ENCODE measurements at places on chromosomes 5 and 9.
A peak's percentile ranks its signal among the peaks of the same experiment; 100 is the strongest.

- no peak for DNase-seq
Observed at GRCh38 chr9:14372437-14373335, 58.7 kb upstream of the NFIB start.

DNA sequence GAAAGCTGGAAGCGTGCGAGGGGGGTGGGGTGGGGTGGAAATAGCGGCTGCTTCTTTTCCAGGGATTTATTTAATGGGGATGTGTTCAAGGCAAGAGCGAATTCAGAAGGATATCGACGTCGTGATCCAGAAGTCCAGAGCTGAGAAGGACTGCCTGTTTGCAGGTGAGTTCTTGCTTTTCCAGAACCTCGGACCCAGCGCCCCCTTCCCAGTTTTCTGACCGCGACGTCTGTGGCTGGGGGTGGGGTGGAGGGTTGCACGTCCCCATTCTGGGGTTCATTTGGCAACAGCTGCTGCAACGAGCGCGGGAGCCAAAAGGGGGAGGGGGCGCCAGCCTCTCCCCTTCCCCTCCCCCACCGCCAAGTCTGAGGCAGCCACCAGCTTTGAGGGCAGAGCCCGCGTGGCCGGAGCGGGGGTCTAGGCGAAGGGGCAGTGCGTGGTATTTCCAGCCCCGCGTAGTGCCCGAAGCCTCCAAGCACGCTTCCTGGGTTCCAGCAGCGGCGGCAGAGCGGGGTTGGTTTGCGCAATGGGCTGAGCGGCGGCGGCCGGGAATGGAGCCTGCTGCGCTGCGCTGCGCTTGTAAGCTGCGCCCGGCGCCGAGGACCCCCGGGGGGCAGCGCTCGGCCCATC, 701 bp downstream of the PARP8 start:
- DNase-seq, result peak; percentile 41

- no peak for DNase-seq
Observed at GRCh38 chr9:111527347-111527746, 2.4 kb downstream of the ZNF483 start.

DNA sequence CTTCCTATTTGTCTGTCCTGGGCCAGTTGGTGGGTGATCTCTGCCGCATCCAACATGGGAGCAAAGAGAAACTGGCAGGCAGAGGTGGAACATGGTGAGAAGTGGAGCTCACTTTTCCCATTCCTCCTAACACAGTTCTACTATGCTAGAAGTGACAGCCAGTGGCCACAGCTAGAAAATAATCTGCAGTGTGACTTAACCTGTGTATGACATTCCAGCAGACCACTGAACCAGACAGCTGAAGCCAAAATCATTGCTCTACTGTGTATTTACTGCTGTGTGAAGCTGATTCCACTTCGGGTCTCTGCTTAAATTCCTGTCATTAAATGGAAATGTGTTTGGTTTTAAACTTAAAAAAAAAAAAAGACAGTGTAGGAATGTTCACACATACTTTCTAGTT, 523.0 kb downstream of the MTRR start:
- DNase-seq, result no peak

Data from T-helper 9 cell (primary cell).